Lower lobe of right lung (tissue), 2 donors: ENCODE measurements at places on chromosomes 12 and 14.

DNA sequence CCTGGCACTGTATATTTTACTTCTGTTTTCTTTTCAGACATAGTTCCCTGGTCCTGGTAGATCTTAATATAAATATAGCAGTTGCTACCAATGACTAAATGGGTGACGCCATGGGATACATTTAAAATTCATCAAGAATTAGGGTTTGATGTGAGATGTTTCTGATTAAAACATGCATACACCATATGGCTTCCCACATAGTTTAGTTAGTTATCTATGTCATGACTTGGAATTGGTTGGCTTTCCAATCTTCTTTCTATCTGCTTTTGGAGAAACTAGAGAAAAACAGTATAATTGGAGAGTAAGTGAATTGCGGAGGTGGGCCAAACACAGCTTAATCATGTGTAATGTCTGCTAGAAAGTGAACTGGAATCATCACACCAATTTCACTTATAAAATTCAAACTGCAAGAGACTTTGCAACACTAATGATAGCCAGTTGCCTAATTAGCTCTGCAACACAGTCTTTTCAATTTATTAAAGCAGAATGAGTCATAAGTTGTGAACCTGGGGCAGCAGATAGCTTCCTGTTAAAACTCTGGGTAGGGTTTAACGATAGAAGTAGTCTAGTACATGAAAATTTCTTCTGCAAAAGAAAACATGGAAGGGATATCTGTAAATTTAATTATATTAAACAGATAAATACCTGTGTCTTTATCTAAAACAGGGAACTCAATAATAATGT lies 295.2 kb downstream of the SLC16A7 start:
- DNase-seq, result no peak

GRCh38 chr12:51829011-51829481 lies 19.5 kb downstream of the FIGNL2 start:
- DNase-seq, result no peak

- DNase-seq, result no peak
Measured at GRCh38 chr14:85519661-85520305, 10.2 kb upstream of the FLRT2 start.

GRCh38 chr14:99674064-99674650 lies 9.9 kb upstream of the CYP46A1 start:
- DNase-seq, result no peak

- no peak for DNase-seq
Measured at GRCh38 chr14:92716131-92716530, 32.3 kb downstream of the LGMN start.

DNA sequence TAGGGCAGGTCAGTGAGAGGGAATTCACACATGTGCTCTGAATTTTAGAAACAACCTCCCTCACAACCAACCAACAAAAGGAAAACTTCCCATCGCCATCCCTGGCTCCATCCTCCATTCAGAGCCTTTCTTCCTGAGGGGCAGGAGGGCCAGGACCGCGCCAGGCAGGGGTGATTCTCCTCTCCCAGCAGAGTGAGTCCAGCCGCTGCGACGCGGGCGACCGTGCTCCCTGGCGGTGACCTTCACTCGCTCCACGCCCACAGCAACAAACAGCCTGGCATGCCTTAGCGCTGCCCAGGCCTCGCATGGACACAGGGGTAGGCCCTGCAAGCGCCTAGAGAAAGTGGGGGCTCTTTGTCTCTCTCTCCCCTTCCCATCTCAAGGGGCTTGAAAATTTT lies 3.7 kb downstream of the GALNT9 start:
- no peak for DNase-seq

- no peak for DNase-seq
Measured at GRCh38 chr12:108792361-108793292, 61.3 kb upstream of the CORO1C start.

- DNase-seq, result no peak
Measured at GRCh38 chr14:72942934-72943333, 16.7 kb downstream of the DCAF4 start.

GRCh38 chr14:96250485-96250884 lies 5.5 kb upstream of the BDKRB1 start:
- no peak for DNase-seq

- DNase-seq, result no peak
Measured at GRCh38 chr14:63904724-63905123, 51.9 kb downstream of the SYNE2 start.

GRCh38 chr14:82060219-82060618 lies 526.6 kb upstream of the SEL1L start:
- DNase-seq, result no peak

DNA sequence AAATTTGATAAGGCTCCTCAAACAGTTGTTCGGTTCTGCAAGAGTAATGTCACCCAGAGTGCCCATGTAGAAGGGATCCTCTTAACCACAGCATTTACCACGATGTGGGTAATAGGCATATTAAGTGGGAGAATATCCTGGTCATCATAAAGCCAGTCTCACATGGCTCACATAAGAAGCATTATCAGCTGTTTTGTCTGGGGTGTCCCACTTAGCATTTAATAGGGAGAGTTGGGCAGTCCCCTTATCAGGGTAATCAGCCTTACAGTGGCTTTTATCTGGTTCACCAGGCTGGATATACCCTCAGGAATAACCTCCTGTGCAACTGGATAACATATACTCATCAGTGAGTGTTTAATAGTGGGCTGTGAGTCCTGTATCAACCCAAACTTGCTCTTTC lies 12.9 kb upstream of the TMEM263 start:
- no peak for DNase-seq

DNA sequence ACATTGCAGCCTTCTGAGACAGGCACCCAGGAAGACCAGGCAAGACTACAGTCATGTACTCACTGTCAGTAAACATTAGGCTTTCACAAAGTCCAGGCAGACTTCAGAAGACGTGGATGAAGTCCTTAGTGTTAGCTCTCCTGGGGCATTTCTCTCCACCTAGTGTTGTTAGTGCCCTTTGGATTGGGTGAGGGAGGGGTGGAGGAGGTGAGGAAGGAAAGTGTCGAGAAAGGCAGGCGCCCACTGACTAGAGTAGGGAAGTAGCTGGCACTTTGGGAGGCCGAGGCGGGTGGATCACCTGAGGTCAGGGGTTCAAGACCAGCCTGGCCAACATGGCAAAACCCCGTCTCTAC lies 20.2 kb downstream of the TMEM229B start:
- DNase-seq, result no peak

- no peak for DNase-seq
Measured at GRCh38 chr12:59708484-59708883, 112.7 kb downstream of the SLC16A7 start.

GRCh38 chr12:65125247-65125646 lies 4.1 kb upstream of the WIF1 start:
- no peak for DNase-seq

- no peak for DNase-seq
Measured at GRCh38 chr14:64069634-64070359, 217.0 kb downstream of the SYNE2 start.

- DNase-seq, result no peak
Measured at GRCh38 chr14:92414690-92415445, 91.9 kb downstream of the SLC24A4 start.

GRCh38 chr14:77151918-77152588 lies 10.5 kb upstream of the ZDHHC22 start:
- DNase-seq, result no peak
